ENCODE measurements at places on chromosomes 7 and 10.

- no peak for DNase-seq
These were observed 11.5 kb downstream of the ELFN1 start for GRCh38 chr7:1681581-1681980.

GRCh38 chr7:94848531-94848930 is 58.9 kb upstream of the PPP1R9A start:
- no peak for DNase-seq

DNA sequence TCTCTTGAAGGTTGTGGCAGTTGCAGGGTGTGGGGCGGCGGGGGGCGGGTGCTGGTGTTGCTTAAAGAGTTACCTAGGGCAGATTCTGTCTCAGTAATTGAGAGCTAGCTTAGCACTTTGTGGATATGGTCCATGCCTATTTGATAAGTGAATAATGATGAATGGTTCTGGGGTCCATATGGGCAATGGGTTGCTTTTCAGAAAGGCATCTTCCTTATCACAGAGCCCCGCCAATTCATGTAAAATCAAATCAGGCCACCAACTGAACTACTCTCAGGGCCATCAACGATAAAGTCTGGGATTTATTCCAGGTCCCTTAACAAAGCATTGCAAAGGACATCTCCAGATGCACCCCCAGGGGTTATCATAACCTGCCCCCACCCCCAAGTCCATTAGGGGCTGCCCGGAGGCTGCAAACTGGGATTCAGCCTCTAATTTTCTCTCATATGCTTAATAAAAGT is 1.8 kb upstream of the PRRT4 start:
- no peak for DNase-seq

DNA sequence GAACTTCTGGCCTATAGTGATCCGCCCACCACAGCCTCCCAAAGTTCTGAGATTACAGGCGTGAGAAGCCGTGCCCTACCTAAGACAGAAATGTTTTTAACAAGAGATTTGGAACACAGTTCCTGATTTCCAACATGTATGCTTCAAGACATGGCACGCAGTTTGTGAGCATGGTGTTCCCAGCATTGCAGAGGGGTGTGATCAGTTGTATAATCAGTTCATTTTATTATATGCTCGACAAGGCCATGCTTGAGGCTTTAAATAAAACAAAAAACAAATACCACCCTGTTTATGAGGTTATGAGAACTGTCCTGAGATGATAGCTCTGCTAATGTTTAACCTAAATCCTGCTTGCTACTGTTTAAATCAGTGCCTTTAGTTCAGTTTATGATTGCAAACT is 60.2 kb downstream of the TASOR2 start:
- no peak for DNase-seq

DNA sequence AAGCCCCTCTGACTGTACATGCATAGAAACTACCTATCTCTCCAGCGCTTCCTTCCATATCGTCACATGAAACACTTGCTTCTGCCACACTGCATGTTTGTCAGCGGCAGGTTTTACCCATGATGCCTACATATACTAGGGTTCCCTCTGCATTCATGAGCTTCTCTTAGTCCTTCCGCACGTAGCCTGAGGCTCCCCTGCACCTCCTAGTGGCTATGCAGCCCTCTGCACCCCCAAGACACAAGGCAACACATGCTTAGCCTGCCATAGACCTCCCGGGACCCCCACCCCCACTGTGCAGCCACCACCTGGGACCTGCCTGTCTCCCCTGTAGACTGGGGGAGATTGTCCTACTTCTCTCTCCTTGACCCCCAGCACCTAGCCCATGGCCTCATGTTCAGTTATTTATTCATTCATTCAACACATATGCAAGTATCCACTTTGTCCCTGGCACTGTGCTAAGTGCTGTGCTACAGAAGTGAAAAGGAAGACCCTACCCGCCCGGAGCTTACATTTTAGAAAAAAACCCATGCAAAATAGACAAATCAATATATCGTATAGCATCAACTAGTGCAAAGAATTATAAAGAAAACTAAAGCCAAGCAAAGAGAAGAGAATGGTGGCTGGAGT is 23.5 kb downstream of the TMEM273 start:
- no peak for DNase-seq

DNA sequence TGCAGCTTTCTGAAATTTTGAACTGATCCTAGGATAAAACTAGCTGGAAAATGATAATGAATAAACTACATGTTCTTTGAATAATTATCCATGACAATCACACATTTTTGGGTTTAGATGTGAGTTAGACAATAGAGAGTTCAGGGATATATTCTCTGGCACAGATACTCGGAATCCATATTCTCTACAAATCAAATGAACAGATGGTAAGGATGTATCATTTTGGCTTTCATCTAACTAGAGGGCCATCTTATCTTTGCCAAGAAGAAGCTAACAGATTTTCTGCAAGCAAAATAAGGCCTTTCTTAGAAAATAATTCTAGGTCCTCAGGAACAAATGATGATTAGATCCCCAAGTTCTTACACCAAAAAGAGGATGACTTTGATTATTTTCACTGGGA is 355.9 kb upstream of the C7orf33 start:
- no peak for DNase-seq

DNA sequence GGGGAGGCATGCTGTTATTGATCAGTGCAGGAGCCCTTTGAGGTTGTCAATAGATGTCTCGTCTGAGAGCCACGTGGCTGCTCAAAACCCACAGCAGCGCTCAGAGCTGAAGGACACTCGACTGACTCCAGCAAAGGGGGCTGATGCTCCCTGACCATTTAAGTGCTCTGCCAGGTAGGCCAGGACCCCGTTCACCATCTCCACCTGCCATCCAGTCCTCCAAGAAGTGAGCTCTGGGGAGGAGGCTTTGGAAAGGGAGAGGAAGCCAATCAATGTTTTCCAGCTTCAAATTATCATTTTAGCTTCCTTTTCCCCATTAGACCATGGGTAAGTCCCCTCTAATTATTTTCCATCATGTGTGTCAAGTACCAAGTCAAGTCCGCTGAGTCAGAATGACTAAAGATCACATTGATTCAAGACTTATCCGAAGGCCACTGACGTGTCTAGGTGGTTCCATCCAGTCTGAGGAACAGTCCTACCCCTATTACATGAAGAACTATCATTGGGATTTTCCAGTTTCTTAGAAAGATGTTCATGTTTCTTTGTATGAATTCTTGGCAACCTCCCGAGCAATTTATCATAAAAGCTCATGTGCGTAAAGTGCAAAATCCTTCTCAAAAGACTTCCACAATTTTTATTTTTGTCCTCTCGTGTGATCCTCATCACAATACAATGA is 302.6 kb upstream of the LYZL1 start:
- no peak for DNase-seq

GRCh38 chr10:73113551-73113950 is 3.3 kb downstream of the NUDT13 start:
- DNase-seq = no peak

DNA sequence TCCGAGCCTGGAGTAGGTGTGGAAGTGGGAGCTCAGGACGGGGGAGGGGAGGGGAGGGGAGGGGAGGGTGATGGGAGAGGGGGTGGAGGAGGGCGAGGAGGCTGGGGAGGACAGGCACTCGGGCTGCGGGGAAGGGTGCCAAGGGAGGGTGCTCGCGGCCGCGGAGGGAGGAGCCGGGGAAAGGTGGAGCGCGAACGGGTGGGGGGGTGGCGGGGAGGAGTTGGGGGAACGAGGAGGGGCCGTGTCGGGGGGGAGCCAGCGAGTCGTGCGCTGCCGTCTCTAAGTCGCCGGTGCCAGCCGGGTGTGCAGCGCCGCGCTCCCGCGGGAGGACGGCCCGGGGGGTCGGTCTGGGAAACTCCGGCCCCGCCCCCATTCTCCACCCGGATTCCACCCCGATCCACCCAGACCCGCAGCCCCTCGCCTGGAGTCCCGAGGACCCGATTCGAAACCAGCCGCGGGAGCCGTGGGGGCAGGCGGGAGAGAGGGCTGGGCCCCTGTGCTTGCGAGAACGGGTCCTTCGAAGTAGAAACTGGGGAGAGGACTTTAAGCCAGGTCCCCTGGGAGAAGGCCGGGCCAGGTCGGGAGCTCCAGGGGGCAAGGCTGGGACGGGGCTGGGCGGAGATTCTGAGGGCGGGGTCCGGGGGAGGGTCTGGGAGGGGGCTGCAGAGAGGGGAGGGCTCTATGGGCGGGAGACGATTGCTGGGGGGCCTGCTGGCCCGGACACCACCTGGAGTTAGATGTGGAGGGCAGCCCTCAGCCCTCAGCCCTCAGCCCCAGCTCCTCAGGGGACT is at the start of gene ZNF467:
Gene ZNF467 (minus strand): TSS at position 143 of the 791 bp plus-strand sequence. CDS start 2,556 bp downstream, outside the sequence.
- no peak for DNase-seq

- DNase-seq = no peak
These were observed 47.3 kb downstream of the LRRN3 start for GRCh38 chr7:111138193-111138569.

GRCh38 chr7:151773797-151774196 is 103.1 kb downstream of the PRKAG2 start:
- no peak for DNase-seq

DNA sequence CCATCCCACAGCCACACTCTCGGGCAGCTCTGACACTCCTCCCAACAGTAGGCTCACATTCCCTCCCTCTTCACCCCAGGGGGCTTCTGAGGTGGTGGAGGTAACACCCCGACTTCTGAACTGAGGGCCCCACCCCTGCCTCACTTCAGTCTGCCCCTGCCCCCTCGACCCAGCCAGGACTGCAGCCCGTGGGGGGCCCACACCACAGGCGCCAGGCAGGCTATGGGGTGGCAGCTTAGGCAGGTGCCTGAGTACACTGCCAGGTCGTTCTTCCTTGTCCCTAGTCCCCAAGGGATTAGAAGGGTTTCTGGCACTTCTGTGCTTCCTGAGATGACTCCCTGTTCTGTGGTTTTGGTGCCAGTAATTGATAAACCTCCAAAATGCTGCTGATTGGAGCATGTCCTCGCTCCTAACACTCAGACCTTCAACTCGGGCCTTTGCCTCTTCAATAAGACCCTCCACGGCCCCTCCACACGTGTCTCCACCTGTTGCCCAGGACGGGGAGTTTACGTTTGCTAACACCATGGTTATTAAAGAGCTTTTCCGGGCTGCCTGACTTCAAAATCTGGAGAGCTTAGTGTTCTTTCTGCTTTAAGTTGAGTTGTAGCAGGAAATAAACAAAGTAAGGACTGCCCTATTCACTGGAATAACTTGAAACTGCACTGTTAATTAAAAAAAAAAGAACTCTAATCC is 23.8 kb upstream of the LARP4B start:
- no peak for DNase-seq

- no peak for DNase-seq
These were observed 22.9 kb downstream of the ZNF775 start for GRCh38 chr7:150401861-150402631.

DNA sequence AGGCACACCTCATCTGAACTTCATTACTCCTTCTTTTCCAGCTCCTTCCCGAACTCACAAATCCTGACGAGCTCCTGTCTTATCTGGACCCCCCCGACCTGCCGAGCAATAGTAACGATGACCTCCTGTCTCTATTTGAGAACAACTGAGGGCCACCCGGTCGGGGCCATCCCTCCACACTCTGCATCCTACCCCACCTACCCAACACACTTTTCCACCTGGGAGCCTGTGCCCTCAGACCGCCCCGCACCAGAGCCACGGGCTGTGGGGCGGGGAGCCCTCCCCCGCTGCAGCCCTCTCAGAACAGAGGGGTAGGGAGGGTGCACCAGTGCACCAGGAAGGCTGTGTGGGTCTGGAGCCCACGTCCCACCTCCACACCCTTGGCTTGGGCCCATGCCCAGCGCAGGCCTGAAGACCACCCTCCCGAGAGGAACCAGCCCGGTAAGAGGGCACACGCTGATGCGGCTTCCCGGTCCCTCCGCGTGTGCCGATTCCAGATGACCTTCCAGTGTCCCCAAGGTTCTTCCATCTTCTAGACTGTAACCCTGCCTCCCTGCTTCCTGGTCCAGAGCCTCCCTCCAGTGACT is 34.6 kb upstream of the PPIF start:
- DNase-seq = no peak

- DNase-seq = no peak
These were observed 29.6 kb downstream of the ARHGAP21 start for GRCh38 chr10:24694086-24694485.

DNA sequence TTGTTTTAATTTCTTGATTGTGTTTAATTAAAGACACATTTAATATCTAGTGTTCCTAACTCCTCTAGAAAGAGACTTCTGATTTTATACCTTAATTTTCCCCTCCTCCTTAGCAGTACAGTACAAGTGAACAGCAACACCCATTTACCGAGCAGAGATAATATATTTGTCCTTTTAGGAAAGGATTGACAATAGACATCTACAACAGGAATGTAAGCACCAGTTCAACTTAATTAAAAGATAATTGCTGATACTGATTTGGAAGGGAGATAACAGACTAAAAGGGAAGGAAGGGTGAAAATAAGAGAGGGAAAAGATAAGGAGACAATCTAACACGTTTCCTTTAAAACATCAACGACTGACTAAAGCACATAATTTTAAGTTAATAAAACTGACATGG is 119.3 kb downstream of the SRPK2 start:
- DNase-seq = no peak

DNA sequence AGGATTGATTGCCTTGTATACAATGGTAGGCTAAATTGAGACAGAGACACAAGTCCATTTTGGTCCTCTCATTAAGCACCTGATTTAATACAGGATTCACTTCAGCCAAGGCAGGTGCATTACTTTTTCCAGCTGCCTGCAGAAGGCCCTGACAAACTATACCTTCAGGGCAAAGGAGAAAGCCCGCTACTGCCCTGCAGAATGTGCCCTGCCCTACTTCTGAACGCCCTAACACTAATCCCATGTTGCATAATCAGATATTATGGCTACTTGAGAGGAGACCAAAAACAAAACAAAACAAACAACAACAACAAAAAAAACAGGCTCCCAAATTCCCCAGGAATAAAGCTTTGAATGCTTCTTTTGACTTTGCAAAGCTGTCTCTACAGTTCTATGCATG is 116.9 kb upstream of the ABI1 start:
- DNase-seq = no peak

DNA sequence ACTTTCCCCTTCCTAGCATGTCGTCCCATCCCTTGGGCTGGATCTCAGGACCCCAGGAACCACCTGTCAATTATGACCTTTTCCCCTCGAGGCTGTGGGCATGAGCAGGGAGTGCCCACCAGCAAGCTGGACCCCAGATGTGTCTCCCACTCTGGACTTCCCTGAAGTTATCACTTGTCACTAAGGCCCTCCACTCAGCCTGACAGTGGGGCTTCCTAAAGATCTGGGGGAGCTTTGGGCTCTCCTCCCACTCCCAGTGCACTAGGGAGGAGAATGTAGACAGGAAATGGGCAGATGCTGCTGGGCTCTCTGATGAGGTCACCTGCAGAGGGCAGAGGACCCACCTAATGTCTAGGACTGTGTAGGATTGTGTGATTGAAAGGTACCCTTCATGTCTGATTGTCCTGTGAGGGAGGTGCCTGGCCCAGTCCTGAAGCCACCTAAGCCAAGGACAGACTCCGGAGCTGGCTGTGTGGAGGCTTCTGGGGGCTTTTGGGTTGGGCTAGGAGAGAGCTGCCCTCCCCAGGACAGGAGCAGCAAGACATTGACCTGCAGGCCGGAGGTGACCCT is 18.7 kb downstream of the MYO1G start:
- DNase-seq = no peak

DNA sequence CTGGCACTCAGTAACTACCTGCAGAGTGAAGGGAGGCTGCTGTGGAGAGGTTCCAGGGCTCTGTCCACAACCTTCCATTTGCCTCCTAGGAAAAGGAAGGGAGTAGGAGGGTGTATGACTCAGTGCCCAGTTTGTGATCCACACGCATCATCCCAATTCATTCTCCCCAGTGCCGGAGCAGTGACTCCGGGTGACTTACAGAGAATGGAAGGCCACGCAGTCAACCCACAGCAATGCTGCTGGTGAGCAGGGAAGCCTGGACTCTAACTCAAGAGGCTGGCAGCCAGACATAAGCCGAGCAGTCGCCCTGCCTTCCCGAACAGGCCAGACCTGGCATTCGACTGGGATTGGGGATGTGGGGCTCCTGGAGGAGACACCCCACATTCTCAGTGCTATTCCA is 139.9 kb downstream of the SH3PXD2A start:
- no peak for DNase-seq

Data from activated CD4-positive, CD25-positive, alpha-beta regulatory T cell (primary cell).